ENCODE measurements at places on chromosomes 16 and 17. TPM values are rescaled to one million over a fixed set of nuclear protein-coding genes. Genes with fewer than 3 reads are reported as not detected.
A peak's percentile ranks its signal among the peaks of the same experiment; 100 is the strongest.

Gene DNASE1L2
- 0.25 TPM for total RNA-seq

Gene PRSS53
- 0.89 TPM for total RNA-seq

Gene STX1B
- total RNA-seq = 1.3 TPM

Gene FBXO39
- not detected for total RNA-seq

GRCh38 chr16:54175169-54175551, 111.4 kb downstream of the IRX3 start:
- no peak overlapping the region for H3K4me3 ChIP-seq
- no peak for DNase-seq
- H3K27ac ChIP-seq = no peak overlapping the region
- no peaks in the 10 kb centered on the region for H3K36me3 ChIP-seq
- H3K4me1 ChIP-seq = no peaks in the 10 kb centered on the region

DNA sequence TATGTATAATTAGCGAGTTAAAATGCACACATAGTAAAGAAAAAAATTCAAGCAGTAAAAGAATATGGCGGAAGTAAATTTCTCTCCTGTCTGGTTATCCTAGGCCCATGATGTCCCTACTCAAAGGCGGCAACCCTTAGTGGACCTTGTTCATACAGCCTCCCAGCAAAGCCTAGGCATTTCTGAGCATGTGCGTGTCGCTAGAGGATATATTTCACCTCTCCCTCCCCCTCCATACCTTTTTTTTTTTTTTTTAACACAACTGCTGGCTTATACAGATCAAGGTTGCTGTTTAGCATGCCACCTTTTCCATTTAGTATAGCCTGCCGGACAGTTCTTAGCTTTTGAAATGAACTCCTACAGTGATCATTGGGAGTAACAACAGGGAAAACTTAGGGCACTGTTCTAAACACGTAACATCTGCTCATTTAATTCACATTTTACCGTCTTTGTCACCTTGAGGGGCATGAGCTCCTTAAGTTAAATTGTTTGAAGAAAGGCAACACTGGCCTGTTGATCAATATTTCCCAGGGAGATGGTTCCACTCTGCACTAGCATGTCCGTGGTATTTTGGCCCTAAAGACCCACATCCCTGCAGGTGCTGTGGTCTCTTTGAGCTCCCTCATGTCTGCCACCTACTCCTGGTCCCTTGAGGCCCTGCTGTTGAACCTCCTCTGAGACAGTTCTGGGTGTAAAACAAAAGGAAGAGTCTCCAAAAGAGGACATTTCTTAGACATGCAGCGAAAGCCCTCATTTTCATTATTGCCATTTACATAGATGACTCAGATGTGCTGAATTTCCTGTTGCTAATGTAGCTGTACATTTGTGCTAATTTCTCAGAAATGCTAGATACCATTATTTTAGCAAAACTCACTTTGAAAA, 4.1 kb upstream of the TNFRSF13B start:
- H3K27ac ChIP-seq = no peak overlapping the region
- no peak for DNase-seq
- H3K27me3 ChIP-seq = peaks cover 10% of the 10 kb centered on the region
- H3K36me3 ChIP-seq = no peaks in the 10 kb centered on the region

Gene NATD1
- total RNA-seq = 13.5 TPM

DNA sequence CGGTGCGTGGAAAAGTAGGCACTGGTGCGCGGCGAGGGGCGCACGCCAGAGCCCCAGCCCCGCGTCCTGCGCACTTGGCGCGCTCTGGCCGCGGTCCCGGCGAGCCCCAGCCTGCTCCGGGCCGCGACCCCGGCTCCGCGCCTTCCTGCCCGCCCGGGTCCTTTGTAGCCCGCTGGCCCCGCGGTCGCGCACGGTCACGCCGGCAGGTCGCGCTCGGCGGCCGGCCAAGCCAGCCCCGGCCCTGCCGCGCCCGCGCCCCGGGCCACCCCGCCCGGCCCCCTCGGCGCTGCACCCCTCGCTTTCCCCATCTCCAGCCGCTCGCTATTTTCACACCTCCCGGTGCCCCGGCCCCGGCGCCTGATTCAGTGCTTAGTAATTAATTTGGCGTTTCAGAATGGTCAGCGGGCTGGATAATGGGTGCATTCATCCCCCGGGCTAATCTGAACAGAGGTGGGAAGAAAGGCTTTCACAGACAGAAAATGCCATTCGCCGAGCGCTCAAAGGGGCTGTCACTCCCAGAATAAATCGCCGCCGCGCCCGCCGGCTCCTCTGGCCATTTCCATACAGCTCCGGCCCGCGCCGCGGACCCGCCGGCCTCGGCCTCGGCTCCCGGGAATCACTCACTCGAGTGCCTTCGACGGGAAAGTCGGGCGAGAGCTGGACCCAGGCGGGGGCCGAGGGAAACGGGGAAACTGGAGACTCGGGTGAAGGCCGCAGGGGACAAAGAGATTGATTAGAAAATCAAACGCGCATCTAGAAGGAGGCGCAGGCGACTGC, 17.8 kb upstream of the NTN1 start:
- no peaks in the 10 kb centered on the region for H3K36me3 ChIP-seq
- H3K4me3 ChIP-seq = no peak overlapping the region
- H3K27me3 ChIP-seq = peaks cover 42% of the 10 kb centered on the region
- DNase-seq = peak; percentile 14
- no peak overlapping the region for H3K27ac ChIP-seq
- H3K4me1 ChIP-seq = no peaks in the 10 kb centered on the region

Gene CLDN9
- not detected for total RNA-seq

Gene SULT1A2
- 1.6 TPM for total RNA-seq

Gene KRTAP16-1
- not detected for total RNA-seq

- no peaks in the 10 kb centered on the region for H3K4me1 ChIP-seq
- no peak overlapping the region for H3K4me3 ChIP-seq
- no peak for DNase-seq
- peaks cover 7% of the 10 kb centered on the region for H3K27me3 ChIP-seq
These were observed 342.7 kb downstream of the PMP22 start for GRCh38 chr17:14922411-14922810.

Gene TRPV2
- 51.5 TPM for total RNA-seq

- no peak overlapping the region for H3K27ac ChIP-seq
- peaks cover 35% of the 10 kb centered on the region for H3K4me1 ChIP-seq
- H3K4me3 ChIP-seq = no peak overlapping the region
- no peak for DNase-seq
- H3K27me3 ChIP-seq = no peaks in the 10 kb centered on the region
- no peaks in the 10 kb centered on the region for H3K36me3 ChIP-seq
These were observed 1.9 kb downstream of the PPP4C start for GRCh38 chr16:30077656-30078055.

GRCh38 chr17:79916991-79917901, 78.0 kb upstream of the CBX4 start:
- H3K27ac ChIP-seq = no peak overlapping the region
- peaks cover 6% of the 10 kb centered on the region for H3K27me3 ChIP-seq
- H3K36me3 ChIP-seq = no peaks in the 10 kb centered on the region
- no peak for DNase-seq
- H3K4me1 ChIP-seq = peaks cover 3% of the 10 kb centered on the region

Gene USH1G
- 5.0 TPM for total RNA-seq

Gene PPL
- 16.6 TPM for total RNA-seq

DNA sequence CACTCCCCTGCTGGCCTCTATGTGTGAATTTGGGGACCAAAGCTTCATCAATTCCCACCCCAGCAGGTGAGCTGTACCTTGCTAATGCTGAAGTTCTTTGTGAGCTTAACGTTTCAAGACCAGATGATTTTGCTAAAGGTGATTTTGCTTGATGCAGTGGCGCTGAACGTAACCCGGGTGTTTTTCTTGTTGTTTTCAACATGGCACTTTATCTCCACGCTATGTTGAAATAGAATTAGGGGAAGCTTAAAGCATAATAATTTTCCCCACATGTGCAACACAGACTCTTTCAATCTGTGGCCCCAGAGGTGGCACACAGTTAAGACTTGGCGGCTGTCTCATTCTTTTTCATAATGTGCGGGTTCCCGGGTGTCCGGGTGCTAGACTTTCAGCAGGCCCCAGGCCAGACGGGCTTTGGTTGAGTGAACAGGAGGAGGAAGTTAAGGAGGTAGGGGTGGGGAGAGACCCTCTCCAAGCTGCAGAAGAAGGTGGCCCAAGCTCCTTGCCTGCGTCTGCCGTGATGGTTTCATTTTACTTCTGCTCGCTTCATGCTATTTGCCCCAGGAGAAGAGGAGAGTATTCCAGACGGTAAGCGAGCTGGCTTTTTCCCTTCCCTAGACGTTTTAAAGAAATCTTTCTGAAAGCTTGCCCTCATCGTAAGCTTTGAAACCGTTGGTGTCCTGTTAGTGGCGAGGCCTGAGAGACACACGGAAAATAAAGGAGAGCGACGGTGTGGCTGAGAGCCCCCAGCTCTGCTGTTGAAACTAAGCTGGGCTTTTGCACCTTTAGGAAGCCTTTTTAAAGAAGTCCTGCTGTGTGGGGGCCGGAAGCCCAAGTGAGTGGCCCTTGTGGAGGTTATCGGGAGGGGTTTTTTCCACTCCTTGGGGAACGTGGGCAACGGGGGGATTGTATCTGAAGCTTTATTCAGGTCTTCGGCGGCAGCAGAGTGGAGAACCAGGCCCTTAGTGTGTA, 4.2 kb downstream of the FOXC2 start:
- no peaks in the 10 kb centered on the region for H3K36me3 ChIP-seq
- no peaks in the 10 kb centered on the region for H3K4me1 ChIP-seq
- H3K27ac ChIP-seq = no peak overlapping the region

GRCh38 chr17:61054436-61054835, 345.2 kb upstream of the TBX2 start:
- H3K4me3 ChIP-seq = no peak overlapping the region
- no peak overlapping the region for H3K27ac ChIP-seq
- H3K27me3 ChIP-seq = no peaks in the 10 kb centered on the region
- H3K4me1 ChIP-seq = no peaks in the 10 kb centered on the region

DNA sequence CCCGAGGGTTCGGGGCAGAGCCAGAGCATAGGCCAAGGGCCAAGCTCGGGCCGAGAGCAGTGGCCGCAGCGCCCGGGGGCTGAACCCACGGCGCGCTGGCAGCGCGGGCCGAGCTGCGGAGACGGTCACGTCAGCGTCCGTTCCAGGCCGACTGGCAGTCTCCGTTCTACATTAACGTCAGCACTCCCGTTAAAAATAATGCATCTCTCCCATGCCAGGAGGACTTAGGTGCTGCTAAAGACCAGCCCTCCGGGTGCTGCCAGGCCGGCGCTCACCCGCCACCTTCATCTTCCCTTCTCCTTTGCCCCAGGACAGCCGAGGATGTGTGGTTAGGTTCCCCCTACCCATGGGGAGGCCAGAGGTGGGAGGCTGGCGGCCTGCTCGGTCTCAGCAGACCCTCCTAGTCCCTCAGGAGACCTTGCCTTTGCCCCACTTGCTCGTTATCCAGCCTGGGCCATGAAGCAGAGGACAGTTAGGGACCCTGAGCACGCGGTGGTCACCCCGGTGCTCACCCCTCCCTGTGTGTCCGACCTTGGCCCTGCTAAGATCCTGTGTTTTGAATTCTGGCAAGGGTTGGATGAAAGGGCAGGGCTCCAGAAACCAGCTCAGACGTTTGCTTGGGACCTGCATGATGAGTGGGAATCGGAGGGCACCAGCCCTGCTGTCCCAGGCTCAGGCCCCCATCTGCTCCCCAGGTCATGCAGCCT, 572 bp downstream of the MPG start:
- H3K4me1 ChIP-seq = peaks cover 40% of the 10 kb centered on the region
- H3K27me3 ChIP-seq = no peaks in the 10 kb centered on the region
- H3K4me3 ChIP-seq = peak overlapping the region; percentile 78

GRCh38 chr16:89410794-89411309, 79.5 kb downstream of the ANKRD11 start:
- H3K36me3 ChIP-seq = no peaks in the 10 kb centered on the region
- peaks cover 49% of the 10 kb centered on the region for H3K4me1 ChIP-seq
- no peak overlapping the region for H3K4me3 ChIP-seq
- H3K27me3 ChIP-seq = no peaks in the 10 kb centered on the region
- H3K27ac ChIP-seq = peak overlapping the region; percentile 31

- H3K27ac ChIP-seq = no peak overlapping the region
- no peak for DNase-seq
- H3K27me3 ChIP-seq = no peaks in the 10 kb centered on the region
- H3K4me3 ChIP-seq = no peak overlapping the region
These were observed 14.8 kb upstream of the GPATCH8 start for GRCh38 chr17:44518032-44518431.

Gene RHOT2
- total RNA-seq = 177 TPM

Gene ATP1B2
- 14.5 TPM for total RNA-seq

Gene KRT32
- total RNA-seq = not detected
